ENCODE measurements at places on chromosomes 13 and 19.

DNA sequence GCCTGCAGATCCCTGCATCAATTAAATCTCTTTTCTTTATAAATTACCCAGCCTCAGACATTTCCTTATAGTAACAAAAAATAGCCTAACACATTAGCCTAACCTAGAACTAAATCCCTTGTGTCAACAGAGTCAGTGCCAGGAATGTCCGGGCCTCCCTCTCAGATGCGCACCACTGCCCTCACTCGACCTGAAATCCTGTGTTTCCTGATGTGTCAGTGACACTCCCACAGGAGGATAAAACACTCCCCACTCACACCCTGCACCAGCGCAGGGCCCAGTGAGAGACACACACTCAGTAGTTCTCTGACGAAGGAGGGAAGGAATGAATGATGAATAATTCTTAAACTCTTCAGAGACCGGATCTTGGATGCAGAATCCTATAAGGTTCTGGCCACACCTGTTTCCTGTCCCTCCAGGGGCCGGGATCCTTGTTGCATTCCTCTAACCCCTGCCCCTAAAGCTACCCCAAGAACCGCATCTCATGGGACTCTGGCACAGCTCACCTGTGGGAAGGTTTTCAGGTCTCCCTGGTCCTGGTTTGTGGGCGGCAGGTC lies 3.1 kb downstream of the CEACAM3 start:
- DNase-seq, result no peak

DNA sequence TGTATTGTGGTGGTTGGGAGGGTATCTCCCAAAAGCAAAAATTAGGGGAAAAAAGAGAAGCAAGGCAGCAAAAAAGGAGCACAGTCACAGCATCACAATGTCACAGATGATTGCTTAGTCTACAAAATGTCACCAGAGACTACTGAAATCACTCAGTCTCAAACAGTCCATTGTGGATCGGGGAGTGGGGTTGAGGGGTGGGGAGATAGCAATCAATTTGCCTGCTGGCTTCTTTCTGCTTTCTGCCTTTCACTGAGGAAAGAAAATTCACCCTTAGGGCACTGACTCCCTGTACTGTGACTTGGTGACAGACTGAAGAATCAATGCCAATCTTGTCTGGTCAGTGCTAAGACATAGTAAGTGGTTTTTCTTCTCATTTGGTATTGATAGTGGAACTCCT lies 2127.1 kb upstream of the PCDH20 start:
- DNase-seq, result no peak

- DNase-seq, result no peak
Observed at GRCh38 chr13:35826626-35827254, 304.4 kb downstream of the DCLK1 start.

DNA sequence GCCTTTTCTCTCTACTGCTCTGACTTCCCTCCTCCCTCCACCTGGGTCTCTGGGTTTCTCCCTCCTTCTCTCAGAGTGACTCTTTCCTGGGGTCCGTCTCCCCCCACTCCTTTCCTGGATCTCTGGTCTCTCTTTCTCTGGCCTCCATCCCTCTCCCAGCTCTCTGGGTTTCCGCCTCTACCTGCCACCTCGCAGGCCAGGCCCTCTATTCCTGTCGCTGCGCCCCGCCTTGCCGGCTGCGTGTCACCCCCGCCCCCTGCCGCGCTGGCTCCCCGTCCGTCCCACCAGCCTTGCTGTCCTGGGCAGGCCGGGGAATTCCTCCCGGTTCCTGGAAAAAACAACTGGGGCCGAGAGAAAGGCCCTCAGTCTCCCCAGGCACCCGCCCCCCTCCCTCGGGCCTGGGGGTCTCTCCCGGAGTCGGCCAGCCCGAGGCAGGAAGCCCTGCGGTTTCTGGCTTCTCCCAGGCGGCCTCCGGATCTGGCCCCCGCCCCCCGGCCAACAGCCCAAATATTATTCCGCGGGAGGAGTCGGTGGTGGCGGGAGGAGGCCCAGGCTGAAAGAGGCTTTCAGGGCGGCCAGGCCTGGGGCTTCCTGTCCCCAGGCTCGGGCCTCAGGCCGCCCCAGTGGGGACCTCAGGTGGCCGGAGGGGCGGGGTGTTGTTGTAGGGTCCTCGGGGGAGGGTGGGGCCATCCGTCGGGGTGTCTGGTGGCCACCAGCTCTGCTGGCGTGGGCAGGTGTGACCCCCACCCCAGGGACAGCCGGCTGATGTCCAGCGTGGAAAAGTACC lies 9.3 kb downstream of the IRF2BP1 start:
- DNase-seq, result no peak

DNA sequence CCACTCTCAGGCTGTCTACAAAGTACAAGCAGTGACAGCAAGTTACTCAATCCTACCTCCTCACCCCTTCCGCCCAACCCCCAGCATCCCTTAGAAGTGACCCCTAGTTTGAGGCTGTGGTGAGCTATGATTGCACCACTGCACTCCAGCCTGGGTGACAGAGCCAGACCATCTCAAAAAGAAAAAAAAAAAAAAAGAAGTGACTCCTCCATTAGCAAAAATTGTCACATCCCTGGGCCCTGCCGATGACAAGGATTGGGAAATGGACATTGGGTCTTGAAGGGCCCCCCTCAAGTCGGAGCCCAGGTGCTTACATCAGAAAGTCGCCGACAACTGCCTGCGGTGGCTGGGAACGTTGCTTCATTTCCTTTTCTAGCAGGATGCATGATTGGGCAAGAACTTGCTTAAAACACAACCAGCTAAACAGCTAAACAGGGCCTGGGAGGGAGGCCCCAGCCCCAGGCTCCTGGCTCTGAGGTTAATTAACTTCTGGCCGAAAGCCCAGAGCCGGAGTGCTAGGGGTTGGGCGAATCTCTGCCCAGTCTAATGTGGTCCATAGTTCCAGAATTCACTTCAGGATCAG lies 15.3 kb downstream of the RAB3D start:
- no peak for DNase-seq

GRCh38 chr13:43797159-43797558 lies 10.4 kb upstream of the ENOX1 start:
- DNase-seq, result no peak

GRCh38 chr19:51256155-51256625 lies 5.3 kb downstream of the SIGLECL1 start:
- no peak for DNase-seq

DNA sequence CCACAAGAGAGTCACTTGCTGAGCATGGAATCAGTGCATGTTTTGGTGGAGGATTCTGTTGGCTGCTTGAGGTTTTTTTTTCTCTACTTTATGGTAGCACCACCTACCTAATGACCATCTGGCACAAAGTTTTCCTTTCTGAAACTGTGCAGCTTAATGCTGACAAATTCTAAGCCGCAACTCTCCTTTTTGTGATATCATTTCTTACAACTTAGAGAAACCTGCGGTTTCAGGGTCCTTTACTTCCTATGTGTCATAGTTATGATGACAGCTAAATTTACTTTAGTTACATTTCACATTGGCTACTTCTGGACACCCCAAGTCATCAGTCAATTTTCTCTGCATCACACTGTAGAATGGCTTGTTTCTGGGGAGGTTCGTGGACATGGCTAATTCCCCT lies 115.4 kb upstream of the TMTC4 start:
- no peak for DNase-seq

GRCh38 chr13:69292789-69293425 lies 814.7 kb upstream of the ATXN8OS start:
- DNase-seq, result no peak

GRCh38 chr13:113839536-113840204 lies 24.2 kb downstream of the GAS6 start:
- no peak for DNase-seq

GRCh38 chr19:15631817-15632216 lies 8.9 kb upstream of the CYP4F3 start:
- DNase-seq, result no peak

DNA sequence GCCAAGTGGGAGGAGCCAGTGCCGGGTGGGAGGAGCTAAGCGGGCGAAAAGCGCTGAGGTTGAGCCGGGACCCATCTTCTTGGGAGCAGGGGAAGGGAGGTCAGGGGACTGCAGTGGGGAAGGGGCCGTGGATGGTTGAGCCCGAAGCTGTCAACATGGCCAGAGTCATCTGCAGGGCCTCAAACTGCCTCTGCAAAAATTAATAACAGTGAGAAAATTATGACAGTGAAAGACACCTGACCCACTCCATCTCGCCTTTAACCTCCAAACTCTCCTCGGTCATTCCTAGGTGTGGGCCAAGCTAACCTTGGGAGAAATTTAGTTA lies 30.1 kb downstream of the ZNF557 start:
- DNase-seq, result no peak

- no peak for DNase-seq
Observed at GRCh38 chr19:16325161-16325527, 518 bp downstream of the KLF2 start.

DNA sequence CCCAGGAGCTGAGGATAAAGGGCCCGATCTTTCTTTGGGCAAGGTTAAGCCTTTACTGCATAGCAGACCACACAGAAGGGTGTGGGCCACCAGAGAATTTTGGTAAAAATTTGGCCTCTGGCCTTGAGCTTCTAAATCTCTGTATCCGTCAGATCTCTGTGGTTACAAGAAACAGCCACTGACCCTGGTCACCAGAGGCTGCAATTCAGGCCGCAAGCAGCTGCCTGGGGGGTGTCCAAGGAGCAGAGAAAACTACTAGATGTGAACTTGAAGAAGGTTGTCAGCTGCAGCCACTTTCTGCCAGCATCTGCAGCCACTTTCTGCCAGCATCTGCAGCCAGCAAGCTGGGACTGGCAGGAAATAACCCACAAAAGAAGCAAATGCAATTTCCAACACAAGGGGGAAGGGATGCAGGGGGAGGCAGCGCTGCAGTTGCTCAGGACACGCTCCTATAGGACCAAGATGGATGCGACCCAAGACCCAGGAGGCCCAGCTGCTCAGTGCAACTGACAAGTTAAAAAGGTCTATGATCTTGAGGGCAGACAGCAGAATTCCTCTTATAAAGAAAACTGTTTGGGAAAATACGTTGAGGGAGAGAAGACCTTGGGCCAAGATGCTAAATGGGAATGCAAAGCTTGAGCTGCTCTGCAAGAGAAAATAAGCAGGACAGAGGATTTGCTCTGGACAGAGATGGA lies 8.4 kb upstream of the CEACAM19 start:
- DNase-seq, result no peak

DNA sequence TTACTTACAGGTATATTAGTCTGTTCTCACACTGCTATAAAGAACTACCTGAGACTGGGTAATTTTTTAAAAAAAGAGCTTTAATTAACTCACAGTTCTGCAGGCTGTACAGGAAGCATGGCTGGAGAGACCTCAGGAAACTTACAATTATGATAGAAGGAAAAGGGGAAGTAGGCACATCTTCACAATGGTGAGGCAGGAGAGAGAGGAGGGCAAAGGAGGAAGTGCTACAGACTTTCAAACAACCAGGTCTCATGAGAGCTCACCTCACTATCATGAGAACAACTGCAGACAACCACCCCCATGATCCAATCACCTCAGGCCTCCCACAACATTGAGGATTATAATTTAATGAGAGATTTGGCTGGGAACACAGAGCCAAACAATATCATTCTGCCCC lies 511.7 kb downstream of the SLITRK6 start:
- DNase-seq, result no peak

DNA sequence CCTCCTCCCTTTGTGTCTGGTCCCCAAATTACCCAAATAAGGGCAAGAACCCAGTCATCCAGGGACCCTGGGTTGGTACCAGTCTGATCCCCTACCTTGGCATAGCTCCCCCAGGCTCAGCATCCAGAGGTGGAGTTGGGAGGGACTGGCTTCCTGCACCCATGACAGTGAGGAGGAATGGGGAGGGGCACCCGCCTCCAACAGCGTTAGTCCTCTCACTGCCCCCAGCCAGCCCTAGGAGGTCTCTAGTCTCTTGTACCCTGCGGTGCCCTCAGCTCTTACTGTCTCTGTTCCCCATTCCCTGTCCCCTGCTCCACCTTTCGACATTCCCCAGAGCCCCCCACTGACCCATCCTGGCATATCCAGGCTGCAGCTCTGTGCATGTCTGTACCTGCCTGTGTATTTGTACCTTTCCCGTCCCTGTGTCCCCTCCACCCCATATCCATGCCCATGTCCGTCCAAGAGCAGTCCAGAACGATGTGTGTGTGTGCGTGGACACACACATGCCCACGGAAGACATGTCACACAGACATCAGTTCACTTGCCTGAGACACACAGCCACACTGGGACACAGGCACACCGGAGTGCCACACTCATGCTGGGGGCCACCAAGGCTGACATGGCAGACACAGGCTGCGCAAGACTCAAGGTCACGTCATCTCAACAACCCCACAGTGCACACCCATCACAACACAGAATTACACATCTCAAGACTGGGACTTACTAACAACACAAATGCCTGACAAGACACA lies 17.8 kb downstream of the ERFL start:
- no peak for DNase-seq

DNA sequence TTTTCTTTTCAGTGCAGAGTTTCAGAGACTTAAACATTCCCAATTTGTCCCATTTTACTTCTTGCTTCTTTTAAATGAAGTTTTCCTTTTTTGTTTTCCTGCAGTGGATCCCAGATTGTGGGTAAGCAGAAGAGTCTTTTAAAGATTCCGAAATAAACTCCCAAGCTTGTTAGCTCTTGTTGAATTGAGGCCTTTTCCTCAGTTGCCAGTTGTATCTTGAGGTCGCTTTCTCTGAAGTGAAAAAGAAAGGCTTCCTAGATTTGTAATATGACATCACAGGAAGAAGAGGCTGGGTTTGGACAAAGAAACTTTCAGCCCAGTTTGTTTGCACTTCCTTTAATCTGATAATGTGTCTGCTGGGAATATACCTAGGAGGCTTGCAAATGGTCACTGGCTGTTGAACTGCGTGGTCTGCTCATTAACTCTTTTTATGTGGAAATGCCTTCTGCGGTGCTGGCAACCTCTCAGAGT lies at the start of gene LPAR6:
Gene LPAR6 (minus strand): TSS at position 233 of the 471 bp plus-strand sequence. CDS start 690 bp downstream, outside the sequence.
- DNase-seq, result no peak

DNA sequence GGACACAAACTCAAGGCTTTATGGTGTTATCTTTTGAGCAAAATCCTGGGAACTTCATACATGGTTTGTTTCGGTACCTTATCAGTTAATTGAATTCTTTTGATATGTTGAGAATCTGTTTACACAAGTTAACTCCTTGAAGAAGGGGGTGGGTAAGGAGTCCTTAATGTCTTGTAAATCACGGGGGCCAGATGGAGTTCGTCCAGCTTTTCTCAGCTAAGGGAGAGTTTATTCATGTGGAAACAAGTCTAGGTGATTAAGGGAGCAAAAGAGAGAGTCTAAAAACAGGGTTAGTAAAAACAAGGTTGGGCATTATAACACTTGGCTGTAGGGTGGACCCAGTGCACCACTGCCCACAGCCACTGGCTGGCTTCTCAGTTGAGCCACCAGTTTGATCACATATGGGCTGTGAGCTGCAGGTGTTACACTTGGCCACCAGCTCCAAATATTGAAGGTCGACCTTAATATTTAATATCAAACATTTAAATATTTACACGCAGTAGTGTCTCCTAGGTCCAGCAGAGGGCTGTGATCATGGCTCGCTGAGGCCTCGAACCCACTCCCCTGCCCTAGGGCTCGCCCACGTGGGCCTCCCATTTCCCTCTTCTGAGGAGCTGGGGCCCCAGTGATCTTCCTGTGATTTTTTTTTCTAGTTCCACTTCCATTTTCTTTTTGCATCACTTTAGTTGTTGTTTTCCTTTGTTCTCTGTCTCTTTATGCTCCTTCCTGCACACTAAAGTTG lies 21.0 kb upstream of the ZNF43 start:
- no peak for DNase-seq

Measured in cortex of kidney (tissue), 1 donor.